ENCODE measurements at places on chromosomes 13 and 19. TPM values are rescaled to one million over a fixed set of nuclear protein-coding genes. Genes with fewer than 3 reads are reported as not detected.

- no peaks in the 10 kb centered on the region for H3K27me3 ChIP-seq
- H3K36me3 ChIP-seq, result no peaks in the 10 kb centered on the region
- DNase-seq, result peak; percentile 54
- H3K4me1 ChIP-seq, result no peaks in the 10 kb centered on the region
- no peak overlapping the region for H3K27ac ChIP-seq
- no peak overlapping the region for H3K4me3 ChIP-seq
Measured at GRCh38 chr19:347946-348861, 3.6 kb upstream of the MIER2 start.

GRCh38 chr19:52946322-52947310, 16.1 kb downstream of the ZNF816 start:
- H3K27me3 ChIP-seq, result no peaks in the 10 kb centered on the region
- no peak overlapping the region for H3K4me3 ChIP-seq
- DNase-seq, result no peak
- no peak overlapping the region for H3K27ac ChIP-seq
- no peaks in the 10 kb centered on the region for H3K4me1 ChIP-seq

- no peaks in the 10 kb centered on the region for H3K4me1 ChIP-seq
- no peak overlapping the region for H3K4me3 ChIP-seq
Measured at GRCh38 chr13:41652735-41653361, 195.5 kb downstream of the RGCC start.

DNA sequence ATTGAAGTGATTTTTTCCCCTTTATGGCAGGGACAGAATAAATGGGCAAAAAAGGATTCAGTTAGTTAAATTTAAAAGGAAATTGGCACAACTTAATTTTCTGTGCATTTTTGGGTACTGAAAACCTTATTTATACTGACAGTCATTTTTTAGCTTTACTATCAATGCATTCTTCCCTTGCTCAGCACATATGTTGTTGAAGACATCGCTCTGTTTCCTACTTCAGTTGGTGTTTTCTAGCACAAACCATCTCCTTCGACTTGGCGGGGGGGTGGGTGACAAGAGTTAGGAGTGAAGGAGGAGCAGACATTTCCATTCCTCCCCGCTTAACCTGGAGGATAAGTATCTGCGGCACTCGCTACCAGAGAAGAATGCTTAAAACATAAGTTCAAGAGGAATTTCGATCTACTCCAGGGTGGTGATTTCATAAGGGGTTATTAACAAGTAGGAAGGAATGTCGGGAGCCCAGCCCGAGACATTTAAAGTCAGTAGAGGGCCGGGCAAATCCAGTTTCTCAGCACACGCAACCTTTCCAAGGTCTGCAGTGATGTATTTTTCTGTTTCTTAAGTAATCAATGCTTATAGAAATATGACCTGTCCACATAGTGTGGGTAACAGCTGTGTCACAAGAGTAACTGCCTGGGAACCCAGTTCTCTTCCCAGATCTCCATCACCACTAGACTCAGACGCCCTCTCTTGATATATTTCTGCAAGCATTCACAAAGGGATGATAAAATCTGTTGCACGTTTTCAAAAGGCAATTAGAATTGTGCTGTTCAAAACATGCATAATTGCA, 525.8 kb downstream of the MYO16 start:
- no peaks in the 10 kb centered on the region for H3K36me3 ChIP-seq
- peak overlapping the region; percentile 47 for H3K27ac ChIP-seq
- DNase-seq, result no peak
- no peaks in the 10 kb centered on the region for H3K27me3 ChIP-seq

- no peak for DNase-seq
- no peaks in the 10 kb centered on the region for H3K4me1 ChIP-seq
- H3K4me3 ChIP-seq, result no peak overlapping the region
- H3K36me3 ChIP-seq, result no peaks in the 10 kb centered on the region
Measured at GRCh38 chr19:17206736-17207581, 8.2 kb upstream of the USE1 start.

DNA sequence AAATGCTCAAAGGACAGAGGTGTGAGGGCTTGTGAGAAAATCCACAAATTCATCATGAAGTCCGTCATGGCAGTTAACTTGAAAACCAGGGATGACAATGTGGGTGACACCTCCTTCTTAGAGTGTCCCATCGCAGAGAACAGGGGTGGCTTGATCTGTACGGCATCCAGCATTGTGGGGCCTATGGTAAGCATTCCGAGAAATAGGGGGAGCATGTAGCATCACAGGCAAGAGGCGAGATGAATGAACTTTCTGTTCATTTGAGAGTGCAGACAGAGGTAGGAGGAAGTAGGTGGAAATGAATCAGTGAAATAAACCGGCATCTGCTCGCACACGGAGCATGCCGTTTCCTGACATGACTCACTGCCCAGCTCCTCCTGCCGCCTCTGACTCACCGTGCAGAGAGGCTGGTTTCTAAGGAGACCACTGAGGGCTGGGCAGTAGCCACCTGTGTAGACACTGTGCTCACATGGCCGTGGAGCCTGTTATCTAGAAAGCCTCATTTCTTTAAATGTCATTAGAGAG, 339.0 kb downstream of the RFC3 start:
- no peaks in the 10 kb centered on the region for H3K27me3 ChIP-seq
- H3K4me1 ChIP-seq, result no peaks in the 10 kb centered on the region
- no peaks in the 10 kb centered on the region for H3K36me3 ChIP-seq
- peak; percentile 86 for DNase-seq
- H3K4me3 ChIP-seq, result no peak overlapping the region

- peaks cover 1% of the 10 kb centered on the region for H3K27me3 ChIP-seq
- no peaks in the 10 kb centered on the region for H3K4me1 ChIP-seq
- no peak for DNase-seq
- no peaks in the 10 kb centered on the region for H3K36me3 ChIP-seq
Measured at GRCh38 chr13:27036236-27036981, 135.2 kb downstream of the USP12 start.

- H3K36me3 ChIP-seq, result no peaks in the 10 kb centered on the region
- no peaks in the 10 kb centered on the region for H3K27me3 ChIP-seq
- no peak for DNase-seq
- no peak overlapping the region for H3K27ac ChIP-seq
Measured at GRCh38 chr19:41735071-41735600, 20.2 kb upstream of the CEACAM6 start.

DNA sequence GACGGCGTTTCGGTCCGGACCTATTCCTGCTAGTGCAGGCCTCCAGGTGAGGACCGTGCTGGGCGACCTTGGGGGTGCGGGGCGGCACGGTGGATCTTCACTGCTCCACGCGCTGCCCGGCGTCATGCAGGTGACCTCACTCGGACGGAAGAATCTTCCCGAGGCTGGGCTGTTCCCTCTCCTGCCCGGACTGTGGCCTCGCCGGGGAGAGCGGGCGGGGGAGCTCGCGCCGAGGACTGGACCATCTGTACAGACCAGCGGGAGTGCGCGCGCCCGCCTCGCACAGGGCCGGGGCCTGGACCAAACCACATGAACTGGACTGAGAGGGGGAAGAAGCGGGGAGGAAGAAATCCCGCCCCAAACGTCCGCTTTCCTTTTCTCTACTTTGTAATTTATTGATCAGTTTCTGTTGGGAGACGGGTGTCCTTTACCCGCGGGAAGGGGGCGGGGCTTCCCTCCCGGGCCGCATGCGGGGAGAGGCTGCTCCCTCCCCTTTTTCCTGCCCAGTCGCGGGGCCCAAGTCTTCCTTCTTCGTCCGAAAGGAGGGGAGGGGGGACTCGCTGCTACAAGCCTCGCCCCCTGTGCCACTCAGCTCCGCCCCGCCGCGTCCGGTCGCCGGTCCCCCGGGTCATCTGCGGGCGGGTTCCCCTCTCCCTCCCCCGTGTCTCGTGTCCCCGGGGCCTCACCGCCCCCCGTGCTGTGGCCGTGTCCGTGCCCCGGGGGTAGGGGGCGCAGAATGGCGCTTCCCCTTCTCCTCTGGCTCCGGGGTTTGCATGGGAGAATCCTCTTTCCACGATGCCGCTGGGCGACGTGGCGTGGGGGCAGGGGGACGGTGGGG, 4.9 kb downstream of the HRC start:
- H3K27me3 ChIP-seq, result no peaks in the 10 kb centered on the region
- no peaks in the 10 kb centered on the region for H3K36me3 ChIP-seq
- peak overlapping the region; percentile 14 for H3K4me3 ChIP-seq

The FXYD7 gene
- not detected for total RNA-seq

The KIR3DL2 gene
- not detected for total RNA-seq

GRCh38 chr13:52980695-52981094, 47.9 kb upstream of the OLFM4 start:
- H3K4me3 ChIP-seq, result no peak overlapping the region
- no peaks in the 10 kb centered on the region for H3K27me3 ChIP-seq
- no peak overlapping the region for H3K27ac ChIP-seq
- no peaks in the 10 kb centered on the region for H3K36me3 ChIP-seq
- no peaks in the 10 kb centered on the region for H3K4me1 ChIP-seq

The CYP4F8 gene
- not detected for total RNA-seq

The FFAR1 gene
- not detected for total RNA-seq

GRCh38 chr19:48325265-48325910, at the start of gene EMP3:
Gene EMP3 (plus strand): TSS chr19:48325552. CDS start chr19:48326845, 1,293 bp downstream.
- peak; percentile 92 for DNase-seq
- no peak within 1 kb of the TSS for H3K27ac ChIP-seq
- H3K27me3 ChIP-seq, result no peaks in the 10 kb centered on the region
- peak within 1 kb of the TSS; percentile 82 for H3K4me3 ChIP-seq
- H3K4me1 ChIP-seq, result no peaks in the 10 kb centered on the region

GRCh38 chr13:22102271-22102670, 431.4 kb downstream of the FGF9 start:
- no peaks in the 10 kb centered on the region for H3K4me1 ChIP-seq
- H3K36me3 ChIP-seq, result no peaks in the 10 kb centered on the region
- no peak overlapping the region for H3K4me3 ChIP-seq
- no peaks in the 10 kb centered on the region for H3K27me3 ChIP-seq
- no peak for DNase-seq

Measured in aorta (tissue), 5 donors.